ENCODE measurements at places on chromosomes 16 and 17. TPM values are rescaled to one million over a fixed set of nuclear protein-coding genes. Genes with fewer than 3 reads are reported as not detected.

ITGAD gene
- 0.21 TPM for total RNA-seq

SLC4A1 gene
- 6.7 TPM for total RNA-seq

GRCh38 chr17:4407216-4407615 lies 26.5 kb upstream of the SPNS3 start:
- no peak for DNase-seq

DNA sequence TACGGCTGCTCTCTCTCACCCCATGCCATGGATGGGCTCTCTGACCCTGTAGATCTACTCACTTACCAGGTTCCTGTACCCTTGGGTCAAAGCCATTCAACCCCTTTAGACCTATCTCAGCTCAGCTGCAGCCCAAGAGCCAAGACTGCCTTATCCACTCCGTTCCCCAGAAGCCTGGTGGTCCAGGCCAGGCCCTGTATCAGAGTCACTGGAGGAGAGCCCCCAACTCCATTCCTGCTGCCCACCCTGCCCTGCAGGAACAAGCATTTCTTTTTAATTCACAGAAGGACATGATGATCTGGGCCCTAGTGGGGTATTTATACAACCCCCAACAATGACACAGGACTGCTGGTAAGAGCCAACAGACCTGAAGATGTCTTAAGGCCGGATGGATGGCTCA lies 76.8 kb downstream of the AIPL1 start:
- no peak for DNase-seq

- DNase-seq, result no peak
These were observed 479.1 kb downstream of the SLC39A11 start for GRCh38 chr17:72613396-72613795.

GRCh38 chr17:20995164-20995872 lies 47.5 kb downstream of the USP22 start:
- no peak for DNase-seq

SGSH gene
- 8.4 TPM for total RNA-seq

DNA sequence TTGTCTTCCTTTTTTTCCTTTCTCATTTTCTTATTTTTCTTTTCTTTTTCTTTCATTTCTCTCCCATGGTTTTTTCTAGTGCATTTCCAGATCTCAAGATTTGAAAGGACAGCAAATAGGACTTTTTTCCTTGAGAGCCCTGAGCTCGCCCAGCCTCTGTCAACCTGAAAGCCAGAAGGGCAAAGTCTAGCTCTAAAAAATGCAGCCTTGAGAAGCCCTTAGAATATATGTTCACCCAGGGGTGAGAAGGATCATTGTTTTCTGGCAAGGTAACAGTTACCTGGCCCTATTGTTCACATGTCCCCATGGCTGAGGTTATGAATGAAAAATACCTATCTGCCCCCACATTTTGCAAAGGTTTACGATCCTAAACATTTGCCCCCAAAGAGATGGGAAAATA lies 218.4 kb downstream of the IRX3 start:
- DNase-seq, result no peak

KRT15 gene
- total RNA-seq, result 4.7 TPM

ADGRG3 gene
- total RNA-seq, result 1.2 TPM

DNA sequence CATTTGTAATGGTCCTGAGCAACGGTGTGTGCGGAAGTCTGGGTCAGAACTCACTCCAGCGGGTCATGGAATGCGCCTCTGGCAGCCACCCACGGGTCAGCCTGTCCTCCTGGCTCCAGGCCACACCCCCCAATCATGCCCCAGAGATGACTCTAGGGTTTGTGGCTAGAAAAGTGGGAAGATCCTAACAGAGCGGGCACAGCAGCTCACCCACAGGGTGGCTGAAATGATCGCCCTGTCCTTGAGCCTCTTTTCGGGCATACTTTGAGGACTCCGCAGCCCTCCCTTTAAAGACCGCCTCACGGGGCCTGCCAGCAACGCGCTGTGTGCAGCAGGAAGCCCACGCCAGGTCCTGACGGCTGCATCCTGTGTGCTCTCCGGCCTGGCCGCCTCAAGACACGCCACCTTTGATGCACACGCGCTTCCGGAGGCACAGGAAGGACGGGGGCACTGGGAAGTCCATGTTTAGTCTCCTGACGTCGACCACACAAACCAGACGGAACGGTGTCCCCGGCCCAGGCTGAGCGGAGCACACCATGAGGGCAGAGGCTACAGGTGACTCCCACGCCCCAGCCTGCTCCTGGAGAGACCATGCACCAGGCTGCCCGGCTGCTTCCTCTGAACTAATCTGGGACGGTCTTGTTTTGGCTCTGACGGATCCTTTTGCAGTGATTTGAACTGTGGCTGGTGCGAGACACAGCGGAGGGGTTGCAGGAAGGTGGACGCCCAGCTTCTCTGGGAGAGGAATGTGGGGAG lies 92.9 kb downstream of the TBC1D16 start:
- no peak for DNase-seq

- no peak for DNase-seq
These were observed 102.1 kb downstream of the SNX29 start for GRCh38 chr16:12078405-12079280.

DNA sequence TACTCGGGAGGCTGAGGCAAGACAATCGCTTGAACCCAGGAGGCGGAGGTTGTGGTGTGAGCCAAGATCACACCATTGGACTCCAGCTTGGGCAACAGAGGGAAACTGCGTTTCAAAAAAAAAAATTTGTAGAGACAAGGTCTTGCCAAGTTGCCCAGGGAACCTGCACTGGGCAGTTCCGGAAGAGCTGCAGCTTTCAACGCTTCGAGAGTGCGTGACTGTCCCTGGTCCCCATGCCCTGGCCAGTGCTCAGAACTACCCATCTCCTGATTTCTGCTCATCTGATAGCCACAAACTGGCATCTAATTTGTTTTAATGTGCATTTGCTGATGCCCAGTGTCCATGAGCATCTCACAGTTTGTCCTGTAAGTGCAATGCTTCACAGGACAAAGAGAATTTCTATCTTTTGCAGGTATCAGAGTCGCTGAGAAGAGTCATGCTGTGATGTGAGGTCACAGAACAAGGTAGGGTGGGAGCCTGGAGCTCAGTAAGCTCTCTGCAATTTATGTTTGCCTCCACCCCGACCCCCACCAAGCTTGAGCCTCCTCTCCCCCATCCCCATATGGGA lies 3.9 kb downstream of the ACTG1 start:
- no peak for DNase-seq

DNA sequence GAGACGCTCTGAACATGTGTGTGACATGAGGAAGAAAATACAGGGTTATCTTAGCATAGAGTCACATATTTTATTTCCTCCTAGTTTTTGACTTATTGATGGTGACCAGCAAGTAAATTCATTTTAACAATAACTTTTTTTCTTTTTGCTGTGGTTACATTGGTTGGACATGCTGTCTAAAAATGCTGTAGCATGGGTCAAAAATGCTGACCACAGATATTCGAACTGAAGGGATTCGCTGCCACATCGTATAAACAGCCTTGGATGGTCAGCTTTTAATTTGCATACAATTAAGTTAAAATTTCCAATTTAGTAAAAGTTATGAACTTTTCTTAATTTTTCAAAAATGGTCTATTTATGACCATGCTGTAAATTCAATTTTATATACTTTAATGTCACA lies 30.5 kb downstream of the RPGRIP1L start:
- DNase-seq, result no peak

DNA sequence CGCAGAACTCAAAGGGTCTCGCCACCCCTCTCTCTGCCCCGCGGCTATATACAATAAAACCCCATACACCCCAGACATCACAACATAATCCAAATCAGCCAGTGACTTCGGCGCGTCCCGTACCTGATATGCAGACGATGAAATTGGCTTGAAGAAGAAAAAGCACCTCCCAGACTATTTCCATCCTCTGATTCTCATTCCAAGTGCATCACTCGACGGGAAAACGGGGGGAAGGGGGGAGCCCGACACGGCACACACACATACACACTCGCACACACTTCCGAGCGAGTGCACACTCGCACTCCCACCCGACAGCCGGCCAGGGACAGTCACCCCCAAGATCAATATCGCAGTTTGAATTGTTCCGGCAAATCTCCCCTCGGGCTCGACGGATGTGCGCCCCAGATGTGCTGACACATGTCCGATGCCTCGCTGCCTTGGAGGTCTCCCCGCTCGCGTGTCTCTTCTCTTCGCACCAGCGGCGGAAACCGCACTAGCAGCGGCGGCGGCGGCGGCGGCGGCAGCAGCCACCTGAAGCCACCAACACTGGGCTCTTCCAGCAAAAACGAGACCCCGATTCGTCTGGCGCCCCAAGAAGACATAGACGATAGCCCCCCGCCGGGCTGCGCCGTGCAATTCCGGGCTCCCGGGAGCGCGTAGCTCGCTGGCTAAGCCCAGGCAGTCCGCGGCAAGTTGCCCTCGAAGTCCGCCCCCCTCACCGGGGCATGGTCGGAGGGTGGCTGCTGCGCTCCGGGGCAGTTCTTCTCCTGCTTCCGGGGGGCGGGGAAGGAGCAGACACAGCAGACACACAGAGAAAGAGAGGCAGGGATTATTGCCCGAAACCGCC lies 688 bp downstream of the CA10 start:
- DNase-seq, result no peak

Data from urinary bladder (tissue), 4 donors.